SJSA1 (cell line): ENCODE measurements at places on chromosomes 2 and 18.

GRCh38 chr2:129720761-129721160 lies 258.7 kb upstream of the RAB6C start:
- no peak for DNase-seq

DNA sequence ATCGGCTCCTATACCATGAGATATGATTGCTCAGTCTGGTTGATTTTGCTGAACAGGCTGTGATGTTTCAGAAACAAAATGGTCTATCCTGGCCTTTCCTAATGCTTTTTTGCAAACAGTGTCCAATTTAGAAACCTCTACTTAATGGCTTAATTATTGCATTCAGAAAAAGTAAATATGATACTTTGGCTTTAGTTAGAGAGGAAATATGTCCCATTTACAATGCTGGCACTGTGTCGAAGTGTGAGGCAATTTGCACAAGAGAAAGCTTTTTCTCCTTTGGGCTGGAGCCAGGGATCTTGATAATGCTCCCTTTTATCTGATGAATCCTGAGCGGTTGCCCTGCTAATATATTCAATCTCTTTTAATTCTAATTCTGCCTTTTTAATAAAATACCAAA lies 418.9 kb downstream of the EPHA4 start:
- no peak for DNase-seq

- no peak for DNase-seq
Measured at GRCh38 chr2:180449171-180449915, 442.2 kb upstream of the CWC22 start.

GRCh38 chr18:78247615-78248289 lies 731.9 kb upstream of the SALL3 start:
- DNase-seq = no peak

DNA sequence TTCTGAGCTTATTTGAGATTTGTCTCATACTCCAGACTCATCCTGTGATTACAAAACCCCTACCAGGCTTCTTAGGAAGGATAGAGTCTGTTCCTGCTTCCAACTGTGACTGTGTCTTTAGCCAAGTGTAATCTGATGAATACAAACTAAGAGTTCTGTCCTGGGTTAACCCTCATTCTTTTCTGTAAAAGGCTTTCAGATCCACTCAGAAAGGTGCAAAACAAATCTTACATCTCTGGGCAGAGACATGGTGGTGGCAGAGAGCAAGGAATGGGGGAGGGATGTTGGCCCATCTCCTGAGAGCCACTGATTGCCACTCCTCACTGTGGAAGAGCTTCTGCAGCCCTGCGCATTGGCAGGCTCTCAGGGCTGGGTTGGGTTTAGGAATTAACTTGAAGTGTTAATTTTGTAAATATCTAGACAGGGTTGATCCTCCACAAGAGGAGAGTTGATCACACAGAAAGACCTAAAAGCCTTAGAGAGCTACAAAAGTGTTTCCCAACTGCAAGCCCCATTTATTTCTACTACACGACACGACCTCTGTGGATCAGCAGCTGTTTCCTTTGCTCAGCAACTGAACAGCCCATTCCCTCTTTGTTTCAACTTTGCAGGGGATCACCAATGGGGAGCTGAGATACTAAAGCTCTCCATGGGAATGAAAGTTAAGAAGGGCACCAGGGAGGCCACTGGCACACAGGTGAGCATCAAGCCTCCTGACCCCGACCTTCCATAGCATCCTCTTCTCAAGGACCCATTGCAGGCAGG lies 23.7 kb upstream of the SPTBN1 start:
- no peak for DNase-seq

- peak; percentile 49 for DNase-seq
Measured at GRCh38 chr2:32484937-32485336, 128.1 kb downstream of the BIRC6 start.

DNA sequence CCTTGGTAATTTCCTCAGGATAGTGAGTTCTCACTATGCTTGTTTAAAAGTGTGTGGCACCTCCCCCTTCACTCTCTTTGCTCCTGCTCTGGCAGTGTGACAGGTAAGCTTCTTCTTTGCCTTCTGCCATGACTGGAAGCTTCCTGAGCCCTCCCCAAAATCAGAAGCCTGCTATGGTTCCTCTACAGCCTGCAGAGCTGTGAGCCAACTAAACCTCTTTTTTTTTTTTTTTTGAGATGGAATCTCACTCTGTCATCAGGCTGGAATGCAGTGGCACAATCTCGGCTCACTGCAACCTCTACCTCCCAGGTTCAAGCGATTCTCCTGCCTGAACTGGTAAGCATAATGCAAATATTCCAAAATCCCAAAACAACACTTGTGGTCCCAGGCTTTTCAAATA lies 80.0 kb downstream of the SOWAHC start:
- DNase-seq = no peak

DNA sequence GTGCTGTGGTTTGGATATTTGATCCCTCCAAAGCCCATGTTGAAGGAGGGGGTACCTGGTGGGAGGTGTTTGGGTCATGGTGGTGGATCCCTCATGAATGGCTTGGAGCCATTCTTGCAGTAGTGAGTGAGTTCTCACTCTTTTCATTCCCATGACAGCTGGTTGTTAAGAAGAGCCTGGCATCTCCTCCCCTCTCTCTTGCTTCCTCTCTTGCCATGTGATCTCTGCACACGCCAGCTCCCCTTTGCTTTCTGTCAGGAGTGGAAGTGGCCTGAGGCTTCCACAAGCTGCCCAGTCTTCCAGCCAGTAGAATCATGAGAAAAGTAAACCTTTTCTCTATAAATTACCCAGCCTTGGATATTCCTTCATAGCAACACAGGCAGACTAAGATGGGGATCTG lies 8.6 kb downstream of the ADD2 start:
- no peak for DNase-seq

GRCh38 chr2:10497797-10498251 lies 49.7 kb upstream of the ODC1 start:
- peak; percentile 88 for DNase-seq

DNA sequence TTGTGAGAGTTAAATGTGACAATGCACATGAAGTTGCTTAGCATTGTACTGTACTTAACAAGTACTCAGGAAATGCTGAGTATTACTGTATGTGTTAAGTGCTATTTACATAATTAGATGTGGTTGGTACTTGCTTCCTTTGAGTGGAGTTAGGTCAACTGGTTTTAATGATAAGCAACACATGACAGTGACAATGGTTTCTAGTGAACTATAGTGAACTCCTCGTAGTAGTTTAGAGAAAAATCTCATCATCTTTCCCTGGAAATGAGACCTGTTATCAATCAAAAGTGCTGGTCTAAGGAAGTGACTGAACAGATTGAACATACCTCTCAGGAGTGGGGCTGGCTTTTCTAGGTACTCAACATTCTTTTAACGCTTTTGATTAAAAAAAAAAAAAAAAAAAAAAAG lies 29.2 kb upstream of the ZDBF2 start:
- no peak for DNase-seq

DNA sequence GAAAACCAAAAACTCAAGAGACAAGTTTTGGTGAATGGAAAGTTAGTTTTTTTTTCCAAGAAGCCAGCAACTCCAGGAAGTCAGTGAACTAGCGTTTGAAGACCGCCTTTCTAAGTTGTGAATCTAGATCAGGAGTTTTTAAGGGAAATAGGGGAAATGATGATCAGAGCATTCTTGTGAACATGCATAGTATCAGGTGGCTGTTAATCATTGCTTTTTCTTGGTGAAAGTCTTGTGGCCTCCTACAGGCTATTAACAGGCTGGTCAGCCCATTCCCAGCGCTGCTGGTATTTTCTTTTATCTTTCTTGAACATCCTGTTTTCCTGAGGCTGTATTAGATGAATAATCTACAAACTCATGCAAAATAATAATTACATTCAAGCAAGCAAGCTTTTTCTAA lies 155.8 kb downstream of the PTPRM start:
- DNase-seq = no peak

DNA sequence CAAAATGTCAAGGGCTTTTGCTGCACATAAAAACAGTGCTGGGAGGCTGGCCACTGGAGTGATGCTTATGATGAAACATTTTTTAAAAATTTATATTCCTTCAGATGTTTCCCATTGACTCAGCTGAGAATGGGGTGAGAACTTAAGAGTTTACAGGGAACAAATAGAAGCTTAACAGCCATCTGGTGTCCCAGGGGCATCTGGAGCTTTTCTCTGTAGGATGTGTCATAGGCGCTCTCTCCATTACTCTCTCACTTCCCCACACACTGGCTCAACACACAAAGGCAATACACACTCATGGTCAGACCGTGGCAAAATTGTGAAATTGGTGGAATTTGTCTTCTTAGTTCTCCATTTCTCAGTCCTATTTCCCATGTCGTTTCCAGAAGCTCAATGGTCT lies 783.1 kb upstream of the LRRTM1 start:
- DNase-seq = no peak

- DNase-seq = no peak
Measured at GRCh38 chr2:168466834-168467565, 10.9 kb downstream of the CERS6 start.

GRCh38 chr18:58297198-58297597 lies 253.2 kb downstream of the NEDD4L start:
- no peak for DNase-seq

GRCh38 chr2:186347472-186347871 lies 138.6 kb upstream of the ZC3H15 start:
- DNase-seq = no peak

- DNase-seq = no peak
Measured at GRCh38 chr2:55164534-55165480, 67.3 kb downstream of the CLHC1 start.

GRCh38 chr2:9122367-9122766 lies 84.2 kb upstream of the ASAP2 start:
- no peak for DNase-seq

DNA sequence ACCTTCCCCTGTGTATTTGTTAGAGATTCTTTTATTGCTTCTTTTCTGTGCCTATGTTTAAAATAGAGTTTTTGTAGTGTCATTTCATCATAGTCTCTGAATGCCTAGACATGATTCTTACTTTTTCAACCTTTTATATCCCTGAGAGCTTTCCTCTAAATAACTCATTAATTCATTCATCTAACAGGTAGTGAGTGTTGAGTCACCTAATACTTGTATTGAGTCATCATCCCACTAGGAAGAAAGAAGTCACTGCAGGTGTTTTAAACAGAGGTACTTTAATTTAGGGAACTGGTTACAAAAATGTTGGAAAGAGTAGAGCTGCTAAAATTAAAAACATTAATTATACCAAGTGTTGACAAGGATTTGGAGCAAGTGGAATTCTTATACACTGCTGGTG lies 18.5 kb upstream of the NMS start:
- no peak for DNase-seq

GRCh38 chr2:233303252-233303651 lies 4.4 kb upstream of the SAG start:
- DNase-seq = no peak

DNA sequence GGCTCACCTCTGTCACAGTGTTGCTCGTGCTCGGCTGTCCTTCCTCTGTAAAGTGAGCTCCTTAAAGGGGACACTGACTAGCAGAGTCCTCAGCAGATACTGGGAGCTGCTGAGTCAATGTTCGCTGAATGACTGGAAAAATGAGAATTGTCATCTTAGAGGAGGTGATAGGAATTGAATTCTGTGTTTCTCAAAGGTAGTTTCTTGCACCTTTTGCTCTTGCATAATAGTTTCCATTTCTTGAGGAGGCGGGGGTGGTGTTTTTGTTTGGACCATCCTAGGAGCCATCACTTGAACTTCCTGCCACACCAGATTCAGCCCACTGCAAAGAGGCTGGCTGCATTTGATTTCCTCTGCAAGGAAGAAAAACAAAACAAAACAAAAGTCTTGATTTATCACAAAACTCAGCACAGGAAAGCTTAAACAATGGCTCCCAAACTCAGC lies 11.4 kb upstream of the RFX8 start:
- no peak for DNase-seq
